GM18507 (cell line): ENCODE measurements at places on chromosomes 3 and 15.

DNA sequence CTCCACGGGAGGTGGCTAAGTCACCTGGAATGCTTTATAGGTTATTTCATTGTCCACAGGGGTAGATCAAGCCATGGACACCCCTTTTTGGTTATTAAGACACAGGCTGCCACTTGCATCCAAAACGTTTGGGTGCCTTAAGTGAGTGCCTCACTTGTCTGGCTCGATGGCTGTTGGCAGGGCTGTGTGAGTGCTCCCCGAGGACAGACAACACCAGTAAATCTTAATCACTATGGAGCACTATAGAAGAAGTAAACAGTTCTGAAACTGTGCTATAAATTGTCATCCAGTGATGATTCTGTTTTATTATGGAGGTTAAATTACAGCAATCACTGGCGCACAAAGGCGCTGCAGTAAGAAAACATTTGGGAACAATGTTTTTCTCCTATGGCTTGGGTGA lies 215.5 kb downstream of the CACNA2D3 start:
- no peak for DNase-seq

GRCh38 chr3:22175947-22176346 lies 424.9 kb upstream of the ZNF385D start:
- no peak for DNase-seq

GRCh38 chr3:122665226-122665786 lies 15.3 kb upstream of the PARP14 start:
- no peak for DNase-seq

DNA sequence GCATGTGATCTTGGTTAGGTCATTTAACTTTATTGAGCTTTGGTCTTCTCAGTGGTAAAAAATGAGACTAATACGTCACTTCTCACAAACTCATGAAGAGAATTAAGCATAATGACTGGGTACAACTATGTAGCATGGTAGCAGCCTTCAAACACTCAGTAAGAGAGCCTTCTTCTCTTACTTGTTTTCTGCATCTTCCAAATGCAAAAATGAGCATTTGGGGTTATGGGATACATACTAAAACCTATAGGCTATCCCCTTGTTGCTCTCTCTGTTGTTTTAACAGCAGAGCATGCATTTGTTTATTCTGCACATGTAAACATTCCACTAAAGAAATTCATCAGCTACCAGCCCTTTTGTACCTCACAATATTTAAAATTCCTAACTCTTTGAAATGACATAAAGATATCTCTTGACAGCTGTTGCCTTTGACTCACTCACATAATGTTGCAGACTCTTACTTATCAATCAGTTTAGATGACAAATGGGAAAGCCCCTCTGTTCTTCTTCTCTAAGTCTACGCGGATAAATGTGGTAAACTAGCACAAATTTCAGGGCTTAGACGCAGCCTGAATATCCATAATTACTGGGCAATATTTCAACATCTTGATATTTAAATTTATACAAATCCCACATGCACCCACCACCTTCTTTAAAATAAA lies 327.3 kb upstream of the SATB1 start:
- DNase-seq: no peak

GRCh38 chr15:25780479-25781255 lies 82.5 kb downstream of the ATP10A start:
- no peak for DNase-seq

DNA sequence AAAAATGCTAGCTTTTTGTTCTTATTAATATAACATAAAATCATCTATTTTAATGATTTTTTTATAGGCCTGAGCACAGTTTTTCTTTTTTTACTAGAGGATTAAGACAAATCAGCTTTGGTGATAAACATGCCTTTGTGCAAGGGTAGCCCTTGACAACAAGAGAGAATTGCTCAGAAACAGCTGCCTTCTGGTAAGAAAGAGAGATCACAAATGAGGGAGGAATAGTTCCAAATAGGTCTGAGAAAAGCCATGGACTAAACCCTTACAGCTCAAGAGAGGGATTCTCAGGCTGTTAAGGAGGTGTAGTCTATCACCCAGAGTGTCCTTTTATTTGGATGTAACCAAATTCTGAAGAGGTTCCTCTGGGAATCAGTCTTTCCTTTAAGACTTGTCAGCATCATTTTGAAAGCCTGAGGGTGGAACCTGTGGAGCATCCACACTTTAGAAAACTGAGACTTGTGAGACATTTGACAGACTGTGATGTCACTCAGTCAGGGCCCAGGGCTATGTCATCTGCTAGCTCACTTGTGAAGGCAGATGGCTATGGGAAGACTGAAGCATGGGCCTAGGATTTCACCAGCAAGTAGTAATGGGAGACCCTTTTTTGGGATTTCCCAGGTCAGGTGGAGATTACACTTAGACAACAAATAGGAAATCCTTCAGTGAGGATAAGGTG lies 102.9 kb upstream of the KCNAB1 start:
- DNase-seq: no peak

DNA sequence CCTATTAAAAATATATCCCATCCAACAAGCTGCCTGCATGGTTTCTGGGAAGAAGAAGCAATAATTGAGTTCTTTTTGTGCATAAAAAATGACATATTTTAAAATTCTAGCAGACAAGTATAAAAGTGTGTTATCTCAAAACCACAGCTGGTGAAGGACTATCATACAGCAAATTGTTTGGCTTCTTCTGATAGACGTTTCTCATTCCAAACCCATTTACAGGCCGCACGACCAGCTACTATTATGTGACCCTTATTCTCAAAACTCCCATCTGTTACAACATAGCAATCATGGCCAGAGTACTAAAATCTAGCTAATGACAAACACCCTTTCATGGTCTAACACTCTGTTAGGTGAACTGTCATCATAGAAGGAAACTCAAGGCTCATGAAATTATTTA lies 21.7 kb downstream of the ETFA start:
- no peak for DNase-seq

- no peak for DNase-seq
Measured at GRCh38 chr3:124779116-124779515, 48.9 kb downstream of the UMPS start.
